ENCODE measurements at places on chromosomes 3 and 15.

- no peak for DNase-seq
Measured at GRCh38 chr3:180119567-180119966, 82.8 kb upstream of the PEX5L start.

- no peak for DNase-seq
Measured at GRCh38 chr15:31234815-31235214, 91.8 kb upstream of the KLF13 start.

DNA sequence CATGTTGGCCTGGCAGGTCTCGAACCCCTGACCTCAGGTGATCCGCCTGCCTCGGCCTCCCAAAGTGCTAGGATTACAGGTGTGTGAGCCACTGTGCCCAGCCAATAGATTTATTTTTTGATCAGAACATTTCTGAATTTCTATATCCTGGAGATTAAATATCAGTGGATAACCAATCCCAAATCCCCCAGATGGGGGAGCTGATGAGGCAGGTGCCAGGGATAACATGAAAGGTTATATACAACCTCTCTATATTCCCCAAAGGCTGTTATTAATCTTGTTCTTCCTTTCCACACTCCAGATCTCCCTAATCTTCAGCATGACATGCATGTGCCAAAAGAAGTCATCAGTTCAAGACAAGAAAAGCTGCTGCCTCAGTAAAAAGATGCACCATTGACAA is 112.3 kb downstream of the WDR76 start:
- no peak for DNase-seq

- DNase-seq = no peak
Measured at GRCh38 chr15:48373821-48374451, 42.7 kb downstream of the DUT start.

GRCh38 chr3:8962226-8962861 is 928 bp downstream of the RAD18 start:
- no peak for DNase-seq

DNA sequence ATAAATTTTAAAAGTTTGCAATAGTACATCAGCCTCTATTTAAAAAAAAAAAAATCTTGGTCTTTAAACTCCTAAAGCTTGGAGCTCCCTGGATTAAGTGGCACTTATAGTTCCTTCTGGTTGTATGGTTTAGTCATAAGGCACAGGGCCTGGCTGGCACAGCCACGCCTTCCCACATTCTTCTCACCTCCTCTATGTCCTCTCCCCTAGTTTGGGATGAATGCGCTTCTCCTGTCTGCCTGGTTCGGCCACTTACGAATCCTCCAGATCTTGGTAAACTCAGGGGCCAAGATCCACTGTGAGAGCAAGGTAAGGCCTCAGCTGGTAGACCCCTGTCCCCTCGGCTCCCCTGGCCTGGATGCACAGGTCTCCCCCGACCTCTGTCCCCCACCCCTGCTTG is 10.0 kb downstream of the ANKDD1A start:
- no peak for DNase-seq

- no peak for DNase-seq
Measured at GRCh38 chr3:119098619-119099222, 47.2 kb upstream of the TEX55 start.

GRCh38 chr15:90644952-90645725 is 72.0 kb upstream of the BLM start:
- no peak for DNase-seq

GRCh38 chr3:99250821-99251355 is 349.4 kb upstream of the DCBLD2 start:
- no peak for DNase-seq

DNA sequence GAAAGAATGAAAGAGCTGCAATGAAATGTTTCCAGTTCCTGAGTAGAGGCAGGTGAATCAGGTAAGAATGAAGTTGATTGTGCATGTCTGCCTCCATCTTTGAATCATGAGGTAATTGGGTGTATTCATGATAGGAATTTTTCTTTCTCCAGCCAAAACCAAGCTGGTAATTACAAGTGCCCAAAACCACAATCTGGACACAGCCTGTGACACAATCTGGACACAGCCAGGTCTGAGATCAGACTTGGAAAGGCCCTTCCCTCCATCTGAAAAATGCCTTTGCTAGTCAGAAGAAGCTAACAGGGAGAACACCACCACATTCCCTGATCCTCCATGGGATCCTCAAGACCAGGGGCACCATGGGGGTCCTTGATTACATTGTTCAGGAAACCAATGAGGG is 338.5 kb upstream of the THBS1 start:
- no peak for DNase-seq

DNA sequence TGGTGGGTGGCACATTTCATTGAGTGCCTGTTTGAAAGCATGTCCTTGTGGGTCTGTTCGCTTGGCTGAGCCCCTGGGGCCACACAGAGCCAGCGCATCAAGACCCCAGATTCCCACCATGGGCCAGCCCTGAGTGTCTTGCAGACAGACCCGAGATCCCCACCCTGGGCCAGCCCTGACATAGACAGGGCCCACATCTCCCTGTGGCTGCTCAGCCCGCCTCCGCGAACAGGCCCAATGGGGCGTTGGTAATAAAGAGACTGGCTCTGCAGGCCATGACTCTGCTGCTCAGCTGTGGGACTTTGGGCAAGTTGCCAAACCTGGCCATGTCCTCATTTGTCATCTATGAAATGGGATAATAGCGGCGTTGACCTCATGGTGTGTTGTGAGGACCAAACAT is 22.6 kb downstream of the FAH start:
- no peak for DNase-seq

GRCh38 chr3:65401359-65402305 is 637.1 kb downstream of the MAGI1 start:
- no peak for DNase-seq
